ENCODE measurements at places on chromosomes 2 and 18. TPM values are rescaled to one million over a fixed set of nuclear protein-coding genes. Genes with fewer than 3 reads are reported as not detected.
A peak's percentile ranks its signal among the peaks of the same experiment; 100 is the strongest.

DNA sequence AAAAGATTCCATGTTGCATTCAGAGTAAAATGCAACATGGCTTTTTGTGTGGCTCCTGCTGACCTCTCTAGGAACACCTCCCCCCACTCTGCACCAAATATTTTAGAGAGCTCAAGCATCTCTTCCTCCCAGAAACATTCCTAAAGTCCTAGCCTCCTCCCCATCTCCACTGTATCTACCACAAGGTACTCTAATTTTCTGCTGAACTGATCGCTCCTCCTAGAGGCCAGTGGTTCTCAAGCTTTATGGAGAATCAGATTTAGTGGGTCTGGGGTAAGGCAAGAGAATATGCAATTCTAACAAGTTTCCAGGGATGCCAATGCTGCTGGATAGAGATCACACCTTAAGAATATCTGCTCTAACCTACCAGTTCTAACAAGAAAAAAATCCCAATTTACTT lies 89.5 kb upstream of the HNRNPA3 start:
- no peak for DNase-seq

DNA sequence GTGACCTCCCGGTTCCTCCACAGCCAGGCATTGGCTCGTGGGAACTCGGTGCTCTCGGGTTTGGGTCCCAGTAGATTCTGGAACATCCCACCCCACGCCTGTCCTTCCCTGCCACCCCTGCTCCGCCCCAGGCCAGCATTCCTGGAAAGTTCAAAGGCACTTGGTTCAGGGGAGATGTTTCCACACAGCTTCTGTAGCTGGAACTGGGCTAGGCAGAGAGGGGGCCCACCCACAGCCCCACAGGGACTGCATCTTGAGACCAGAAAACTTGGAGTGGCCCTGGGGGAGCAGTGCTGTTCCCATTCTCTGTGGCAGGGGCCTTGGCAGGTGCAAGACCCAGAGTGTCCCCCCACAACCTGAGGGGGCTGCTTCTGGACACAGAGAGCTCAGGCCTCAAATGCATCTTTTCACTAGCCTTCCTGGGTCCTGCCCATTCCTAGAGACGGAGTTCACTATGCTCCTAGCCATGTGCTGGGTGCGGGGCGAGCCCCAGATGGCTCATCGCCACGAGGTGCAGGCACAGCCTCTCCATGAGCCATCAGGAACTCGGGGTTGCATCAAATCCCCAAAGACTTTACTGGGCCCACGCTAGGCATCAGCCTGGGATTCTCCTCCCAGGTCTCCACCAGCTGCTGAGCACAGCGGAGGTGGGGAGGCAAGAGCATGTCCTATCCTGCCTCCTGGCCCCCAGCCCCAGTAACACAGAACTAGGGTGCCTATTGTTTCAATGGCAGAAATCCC lies 68.7 kb downstream of the ZFP36L2 start:
- peak; percentile 63 for DNase-seq

GRCh38 chr2:96152304-96153161 lies 7.3 kb upstream of the DUSP2 start:
- DNase-seq = no peak

DNA sequence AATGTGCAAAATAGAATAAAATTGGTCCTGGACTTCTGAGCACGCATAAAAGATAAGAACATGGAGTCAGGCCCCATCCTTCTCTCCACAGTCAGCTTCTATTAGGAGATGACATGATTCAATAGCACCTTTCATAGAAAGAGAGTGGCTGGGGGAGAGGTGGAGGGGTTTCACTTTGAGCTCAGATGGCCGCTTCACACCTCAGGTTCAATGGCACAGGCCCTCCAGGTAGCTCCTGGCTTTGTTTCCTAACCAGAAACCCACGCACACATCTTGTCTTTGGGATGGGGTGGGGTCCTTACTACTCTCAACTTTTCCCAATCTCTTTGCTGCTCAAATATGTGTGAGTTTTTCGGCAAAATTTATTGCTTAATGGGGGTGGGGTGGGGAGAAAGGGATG lies 332.3 kb downstream of the CLIP4 start:
- DNase-seq = no peak

DNA sequence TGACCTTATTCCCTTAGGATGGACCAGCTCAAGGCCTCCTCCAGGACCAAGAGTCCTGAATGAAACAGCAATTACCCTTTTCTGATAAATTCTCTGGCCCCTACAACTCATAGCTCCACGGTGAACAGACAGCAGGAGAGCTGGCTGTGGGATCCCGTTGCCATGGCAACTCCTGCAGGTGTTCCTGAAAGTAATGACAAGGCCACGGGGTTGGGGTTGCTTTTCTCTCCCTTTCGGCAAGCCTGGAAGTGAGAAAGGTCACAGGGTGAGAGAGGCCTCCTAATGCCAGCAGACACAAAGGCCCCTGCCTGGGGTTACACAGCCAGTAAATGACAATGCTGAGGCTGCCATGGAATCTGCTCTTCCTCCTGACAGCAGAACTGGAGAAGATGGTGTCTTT lies 403.0 kb downstream of the NBAS start:
- DNase-seq = no peak

DNA sequence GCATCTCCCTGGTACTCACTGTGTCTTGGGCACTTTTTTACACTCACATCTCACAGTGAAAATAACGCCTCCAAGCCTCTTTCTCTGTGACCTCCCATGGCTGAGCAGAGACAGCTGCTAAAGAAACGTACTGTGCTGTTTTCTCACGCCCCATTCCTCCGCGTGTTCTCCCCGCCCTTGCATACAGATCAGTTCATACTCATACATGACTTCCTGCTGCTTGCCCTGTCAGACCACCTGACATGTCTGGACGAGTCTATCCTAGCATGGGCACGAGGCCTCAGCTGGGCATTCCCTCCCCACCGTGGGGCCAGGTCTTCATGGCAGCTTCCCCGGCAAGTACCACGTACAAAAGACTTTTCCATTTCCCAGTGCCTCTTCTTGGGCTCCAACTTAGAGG lies 21.2 kb upstream of the IL1A start:
- DNase-seq = no peak

DNA sequence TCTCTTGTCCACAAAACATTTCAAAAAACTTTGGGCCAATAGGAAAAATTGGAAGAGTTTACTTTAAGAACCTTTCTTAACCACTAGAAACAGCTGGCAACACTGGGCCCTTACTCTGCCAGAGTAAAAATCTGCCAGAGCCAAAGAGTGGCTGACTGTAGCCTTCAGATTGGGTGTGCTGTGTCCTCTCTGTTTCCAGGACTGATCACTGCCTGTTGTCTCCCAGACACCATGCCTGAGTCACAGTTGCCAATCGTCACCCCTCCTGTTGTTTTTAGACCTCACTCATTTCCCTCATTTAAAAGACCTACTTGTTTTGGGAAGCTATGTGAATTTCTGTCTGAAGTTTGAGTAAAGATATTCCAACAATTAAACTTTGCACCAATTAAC lies 159.1 kb downstream of the PPP1R1C start:
- DNase-seq = no peak

DNA sequence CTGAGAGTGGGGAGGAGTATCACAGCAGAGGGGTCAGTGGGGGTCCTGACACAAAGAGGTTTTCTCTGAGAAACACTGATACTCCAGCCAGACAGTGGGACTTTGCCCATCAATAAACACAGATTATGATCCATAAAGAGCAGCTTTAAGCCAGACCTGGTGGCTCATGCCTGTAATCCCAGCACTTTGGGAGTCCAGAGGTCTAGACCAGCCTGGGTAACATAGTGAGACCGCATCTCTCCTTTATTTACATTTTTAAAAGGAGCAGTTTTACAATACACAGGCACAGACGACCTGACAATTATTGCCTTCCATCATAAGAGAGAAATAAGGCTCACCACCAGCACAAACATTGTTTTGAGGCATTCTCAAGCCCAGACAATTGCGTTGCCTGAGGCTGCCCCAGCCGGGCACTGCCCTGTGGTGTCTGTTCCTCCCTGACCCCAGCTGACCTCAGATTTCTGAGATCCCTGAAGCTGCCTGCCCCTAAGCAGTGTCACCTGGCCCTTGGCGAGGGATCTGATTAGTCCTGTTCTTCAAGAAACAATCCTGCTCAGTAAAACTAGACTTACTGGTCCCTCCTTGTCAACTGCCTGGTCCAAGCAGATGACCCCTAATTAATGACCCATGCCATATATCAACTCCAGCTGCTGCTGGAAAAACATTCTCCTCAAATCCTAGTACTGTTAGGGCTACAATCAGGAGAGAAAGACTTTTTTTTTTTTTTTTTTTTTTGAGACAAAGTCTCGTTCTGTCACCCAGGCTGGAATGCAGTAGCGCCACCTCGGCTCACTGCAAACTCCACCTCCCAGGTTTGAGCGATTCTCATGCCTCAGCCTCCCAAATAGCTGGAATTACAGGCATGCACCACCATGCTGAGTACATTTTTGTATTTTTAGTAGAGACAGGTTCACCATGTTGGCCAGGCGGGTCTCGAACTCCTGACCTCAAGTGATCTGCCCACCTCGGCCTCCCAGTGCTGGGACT lies 59.4 kb upstream of the SOS1 start:
- no peak for DNase-seq

DNA sequence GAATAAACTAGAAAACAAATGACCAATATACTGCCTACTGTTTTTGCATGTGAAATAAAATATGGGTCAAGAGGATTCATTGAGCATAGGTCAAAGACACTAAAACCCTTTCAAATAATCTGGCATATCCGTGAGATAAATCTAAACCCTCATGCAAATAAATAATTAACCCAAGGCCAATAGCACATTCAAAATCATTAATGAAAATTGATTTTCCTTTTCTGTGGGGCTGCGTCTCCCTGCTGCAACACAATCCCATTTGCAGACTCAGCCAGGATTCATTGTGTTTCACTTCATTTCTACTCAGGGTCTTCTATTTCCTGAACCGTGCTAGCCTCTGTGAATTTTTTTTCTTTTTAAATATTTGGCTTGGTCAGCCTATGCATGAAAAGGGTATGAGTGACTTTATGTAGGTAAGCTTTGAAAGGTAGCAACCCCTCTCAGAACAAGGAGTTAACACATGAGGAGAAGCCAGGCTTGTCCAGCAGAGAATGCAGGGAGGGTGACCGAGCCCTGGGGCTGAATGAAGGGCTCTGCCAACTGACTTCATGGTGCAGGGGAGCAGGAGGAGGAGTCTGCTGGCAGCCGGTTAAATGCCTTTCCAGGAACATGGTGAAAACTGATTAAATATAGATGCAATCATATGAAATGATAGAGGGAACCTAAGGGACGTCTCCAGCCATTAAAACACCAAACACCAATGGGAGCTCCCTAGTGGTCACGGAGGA lies 10.3 kb upstream of the CTAGE1 start:
- no peak for DNase-seq

DNA sequence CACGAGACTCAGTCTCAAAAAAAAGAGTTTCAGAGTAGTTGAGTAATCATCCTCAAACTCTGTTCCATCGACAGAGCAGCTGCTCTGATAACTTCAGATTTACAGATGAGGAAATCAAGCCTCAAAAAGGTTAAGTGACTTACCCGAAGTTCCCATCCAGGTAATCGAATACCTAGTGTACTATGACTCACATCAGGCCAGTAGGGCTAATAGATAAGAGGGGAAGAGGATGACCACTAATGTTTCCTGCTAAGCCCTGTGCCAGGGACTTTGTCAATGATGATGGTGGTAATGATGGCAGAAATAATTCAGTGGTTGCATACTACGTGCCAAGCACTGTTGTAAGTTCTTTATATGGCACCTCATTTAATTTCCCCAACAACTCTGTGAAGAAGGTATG lies 80.9 kb downstream of the PLB1 start:
- DNase-seq = no peak

- no peak for DNase-seq
Observed at GRCh38 chr2:104976603-104977120, 61.2 kb upstream of the MRPS9 start.

DNA sequence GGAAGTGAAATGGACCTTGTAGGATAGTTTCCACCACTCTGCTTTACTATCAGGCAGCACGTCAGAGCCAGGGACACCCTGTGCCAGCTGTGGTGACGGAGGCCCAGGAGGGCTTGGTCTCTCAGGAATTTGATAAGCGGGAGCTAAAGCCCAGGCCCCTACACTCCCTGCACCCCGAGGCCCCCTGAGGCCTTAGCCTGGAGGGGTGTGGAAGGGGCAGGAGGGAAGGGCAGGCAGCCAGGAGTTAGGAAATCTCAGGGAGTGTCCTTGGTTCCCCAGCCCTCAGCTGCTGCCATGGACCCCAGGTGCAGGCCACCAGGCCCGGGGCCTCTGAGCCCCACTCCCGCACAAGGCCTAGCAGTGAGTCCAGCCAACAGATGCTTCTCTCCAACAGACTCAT lies 38.2 kb downstream of the PDIA6 start:
- no peak for DNase-seq

GRCh38 chr2:108922141-108922915 lies 66.7 kb downstream of the EDAR start:
- DNase-seq = no peak

GRCh38 chr2:101655702-101656422 lies 41.6 kb upstream of the MAP4K4 start:
- DNase-seq = no peak

DNA sequence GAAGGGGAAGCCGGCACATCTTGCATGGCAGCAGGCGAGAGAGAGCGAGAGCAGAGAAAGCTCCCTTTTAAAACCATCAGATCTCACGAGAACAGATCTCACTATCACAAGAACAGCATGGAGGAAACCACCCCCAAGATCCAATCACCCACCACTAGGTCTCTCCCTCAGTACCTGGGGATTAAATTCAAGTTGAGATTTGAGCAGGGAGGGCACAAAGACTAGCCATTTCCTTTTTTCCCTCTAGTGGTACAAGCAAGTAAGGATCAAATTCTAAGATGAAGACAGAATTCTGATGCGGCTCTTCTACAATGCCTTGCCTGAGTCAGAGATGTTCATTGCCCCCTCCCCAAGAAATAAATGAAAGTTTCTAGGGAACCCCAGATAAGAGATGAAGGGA lies 45.6 kb upstream of the ANKRD44 start:
- DNase-seq = no peak

DNA sequence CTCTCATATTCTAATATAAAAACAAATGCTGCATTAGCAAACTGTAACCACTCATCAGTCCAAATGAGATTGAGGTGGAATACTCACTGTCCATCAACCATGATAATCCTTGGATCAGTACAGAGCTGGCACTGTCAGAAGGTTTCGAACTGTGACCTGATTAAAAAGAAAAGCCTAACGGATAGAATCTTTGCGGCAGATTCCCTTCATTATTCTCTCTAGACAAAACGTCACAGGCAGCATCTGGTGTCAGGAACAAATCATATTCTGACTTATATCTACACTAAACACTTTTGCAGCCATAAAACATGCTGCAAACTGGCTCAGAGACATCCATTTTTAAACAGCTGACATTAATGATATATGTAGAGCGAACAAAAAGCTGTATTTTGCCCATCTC lies 677.7 kb upstream of the NXPH2 start:
- DNase-seq = no peak

GRCh38 chr2:26648516-26648915 lies 7.3 kb upstream of the CIB4 start:
- no peak for DNase-seq

The HOXD13 gene
- total RNA-seq = 1.5 TPM

The ATP5F1A gene
- 476 TPM for total RNA-seq

The SOS1 gene
- 38.8 TPM for total RNA-seq

The SLC14A1 gene
- 1.1 TPM for total RNA-seq
